ENCODE measurements at places on chromosomes 16 and 17.
A peak's percentile ranks its signal among the peaks of the same experiment; 100 is the strongest.

GRCh38 chr17:81687770-81688541 is 4.1 kb downstream of the HGS start:
- no peak for DNase-seq

DNA sequence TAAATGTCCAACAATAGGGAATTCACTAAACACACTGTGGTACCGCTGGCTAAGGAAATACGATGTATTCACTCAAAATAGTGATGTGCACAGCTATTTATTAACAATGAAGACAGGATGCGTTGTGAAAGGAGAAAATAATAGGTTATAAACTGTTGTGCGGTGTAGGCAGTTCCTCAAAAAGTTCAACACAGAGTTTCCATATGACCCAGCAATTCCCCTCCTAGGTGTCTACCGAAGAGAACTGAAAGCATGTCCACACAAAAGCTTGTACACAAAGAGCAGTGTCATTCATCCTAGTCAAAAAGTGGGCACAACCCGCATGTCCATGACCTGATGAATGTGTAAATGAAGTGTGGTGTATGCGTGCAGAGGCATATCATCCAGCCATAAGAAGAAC is 1.2 kb upstream of the CES1 start:
- DNase-seq: no peak

- no peak for DNase-seq
Measured at GRCh38 chr17:38536661-38537060, 69.1 kb downstream of the SRCIN1 start.

GRCh38 chr17:61495161-61495857 is 43.1 kb downstream of the TBX4 start:
- DNase-seq: no peak

- DNase-seq: no peak
Measured at GRCh38 chr16:89395150-89396142, 94.9 kb downstream of the ANKRD11 start.

DNA sequence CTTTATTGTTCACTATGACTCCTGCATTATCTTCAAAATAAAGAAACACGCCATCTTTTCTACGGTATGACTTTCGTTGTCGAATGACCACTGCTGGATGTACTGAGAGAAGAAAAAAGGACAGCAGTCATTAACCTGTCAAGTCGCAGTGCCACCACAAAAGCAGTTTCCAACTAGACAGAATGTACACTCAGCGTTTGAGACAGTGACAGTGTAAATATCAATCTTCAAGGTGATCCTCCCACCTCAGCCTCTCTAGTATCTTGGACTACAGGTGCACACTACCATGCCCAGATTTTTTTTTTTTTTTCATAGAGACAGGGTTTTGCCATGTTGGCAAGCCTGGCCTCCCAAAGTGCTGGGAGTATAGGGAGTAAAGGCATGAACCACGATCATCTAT is 3.1 kb downstream of the RPL23 start:
- no peak for DNase-seq

DNA sequence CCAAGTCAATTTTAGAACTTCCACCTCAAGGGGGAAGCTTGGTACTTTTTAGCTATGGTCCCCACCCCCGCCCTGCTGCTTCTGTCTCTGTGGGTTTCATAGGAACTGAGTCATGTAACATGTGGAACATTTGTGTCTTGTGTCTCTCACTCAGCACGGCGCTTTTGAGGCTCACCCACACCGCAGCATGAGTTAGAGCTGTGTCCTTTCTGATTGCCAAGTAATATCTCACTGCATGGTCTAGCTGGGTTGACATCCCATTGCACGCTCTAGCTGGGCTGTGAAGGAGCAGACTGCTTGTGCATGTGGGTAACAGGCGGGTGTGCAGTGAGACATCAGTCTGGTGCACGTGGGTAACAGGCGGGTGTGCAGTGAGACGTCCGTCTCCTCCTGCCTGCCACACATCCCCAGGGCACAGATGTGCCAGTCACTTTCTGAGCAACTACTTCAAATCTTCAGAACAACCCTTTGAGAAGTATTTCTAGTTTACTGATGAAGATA is 26.4 kb upstream of the SLC7A5 start:
- peak; percentile 48 for DNase-seq

DNA sequence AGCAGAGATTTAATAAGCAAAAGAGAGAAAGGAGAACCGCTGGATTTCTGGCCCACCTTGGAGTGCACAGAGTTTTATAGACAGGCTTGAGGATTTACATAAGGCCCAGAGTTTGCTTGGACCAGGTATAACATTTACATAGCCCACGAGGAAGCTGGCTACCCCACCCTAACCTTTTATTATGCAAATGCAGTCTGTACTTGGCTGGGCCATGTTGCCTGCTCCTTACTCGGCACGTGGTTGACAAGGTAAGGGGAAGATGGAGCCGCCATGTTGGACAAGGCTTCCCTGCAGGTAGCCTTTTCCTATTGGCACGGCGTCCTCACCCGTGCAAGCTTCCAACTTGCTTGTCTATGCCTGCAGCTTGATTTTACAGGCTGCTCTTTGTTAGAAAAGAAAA is 35.2 kb upstream of the HS3ST3A1 start:
- DNase-seq: no peak

DNA sequence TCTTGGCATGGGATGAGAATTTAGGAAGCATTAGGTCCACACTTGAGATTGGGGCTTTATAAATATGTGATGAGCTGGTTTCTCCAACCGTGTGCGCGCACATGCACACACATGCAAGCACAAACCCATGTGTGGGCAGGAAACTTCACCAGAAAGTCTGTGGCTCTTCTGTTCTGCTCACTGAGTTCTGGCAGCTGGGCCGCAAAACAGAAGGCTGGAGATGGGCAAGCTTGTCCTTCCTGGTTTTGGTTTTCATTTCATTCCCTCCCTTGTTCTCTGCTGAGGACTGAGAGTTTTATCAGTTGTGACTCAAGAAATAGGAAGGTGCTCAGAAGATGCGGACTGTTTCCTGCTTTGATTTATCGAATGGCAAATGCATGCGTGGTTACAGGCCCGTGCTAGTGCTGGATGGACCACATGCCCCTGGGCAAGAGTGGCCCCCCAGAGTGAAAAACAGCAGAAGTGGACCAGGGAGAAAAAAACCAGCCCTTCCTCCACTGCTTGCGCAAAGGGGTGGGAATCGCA is 14.1 kb downstream of the MAP3K14 start:
- no peak for DNase-seq

DNA sequence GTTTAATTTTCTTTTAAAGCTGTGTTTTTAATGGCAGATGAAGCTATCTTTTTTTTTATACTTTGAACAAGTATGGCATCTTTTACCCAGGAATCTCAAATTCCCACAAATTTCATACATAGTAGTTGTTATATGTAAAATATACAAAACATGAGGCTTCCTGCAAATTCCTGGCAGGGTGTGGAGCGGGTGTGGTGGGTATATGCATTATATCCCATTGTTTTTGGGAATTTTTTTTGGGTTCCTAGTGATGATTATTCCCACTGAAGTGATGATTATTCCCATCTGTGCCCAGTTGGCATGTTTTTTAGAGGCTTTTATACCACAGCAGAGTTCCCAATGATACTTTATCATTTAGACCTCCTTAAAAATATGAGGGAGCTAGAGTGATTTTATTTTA is 320.4 kb downstream of the ZFHX3 start:
- DNase-seq: no peak

- DNase-seq: no peak
Measured at GRCh38 chr16:976389-976931, 5.1 kb upstream of the SOX8 start.

DNA sequence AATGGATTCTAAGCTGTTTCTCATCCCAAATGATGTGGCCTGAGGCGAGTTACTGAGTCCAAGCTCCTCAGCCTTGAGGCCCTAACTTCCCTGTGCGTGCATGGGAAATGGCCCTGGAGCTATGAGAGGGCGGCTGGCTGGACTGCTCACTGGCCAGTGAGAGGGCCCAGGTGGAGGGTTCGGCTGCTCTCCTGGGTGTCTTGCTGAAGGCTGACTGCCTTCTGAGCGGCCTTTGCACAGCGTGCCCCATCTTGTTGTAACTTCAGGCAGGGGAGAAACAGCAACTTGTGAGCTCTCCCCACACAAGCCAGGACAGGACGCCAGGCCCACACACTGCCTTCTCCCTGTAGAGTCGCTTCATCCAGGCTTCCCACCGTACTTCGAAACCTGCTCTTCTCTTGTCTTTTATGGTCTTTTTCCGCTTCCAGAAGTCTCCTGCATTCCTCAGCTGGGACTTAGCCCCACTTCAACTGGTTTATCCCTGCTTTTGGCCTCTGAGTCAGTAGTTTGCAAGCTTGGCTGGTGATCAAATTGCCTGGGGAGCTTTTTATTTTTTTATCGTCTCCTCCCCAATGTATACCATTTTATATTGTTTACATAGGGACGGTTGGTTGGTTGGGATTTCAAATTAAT is 13.3 kb downstream of the CDH3 start:
- no peak for DNase-seq

DNA sequence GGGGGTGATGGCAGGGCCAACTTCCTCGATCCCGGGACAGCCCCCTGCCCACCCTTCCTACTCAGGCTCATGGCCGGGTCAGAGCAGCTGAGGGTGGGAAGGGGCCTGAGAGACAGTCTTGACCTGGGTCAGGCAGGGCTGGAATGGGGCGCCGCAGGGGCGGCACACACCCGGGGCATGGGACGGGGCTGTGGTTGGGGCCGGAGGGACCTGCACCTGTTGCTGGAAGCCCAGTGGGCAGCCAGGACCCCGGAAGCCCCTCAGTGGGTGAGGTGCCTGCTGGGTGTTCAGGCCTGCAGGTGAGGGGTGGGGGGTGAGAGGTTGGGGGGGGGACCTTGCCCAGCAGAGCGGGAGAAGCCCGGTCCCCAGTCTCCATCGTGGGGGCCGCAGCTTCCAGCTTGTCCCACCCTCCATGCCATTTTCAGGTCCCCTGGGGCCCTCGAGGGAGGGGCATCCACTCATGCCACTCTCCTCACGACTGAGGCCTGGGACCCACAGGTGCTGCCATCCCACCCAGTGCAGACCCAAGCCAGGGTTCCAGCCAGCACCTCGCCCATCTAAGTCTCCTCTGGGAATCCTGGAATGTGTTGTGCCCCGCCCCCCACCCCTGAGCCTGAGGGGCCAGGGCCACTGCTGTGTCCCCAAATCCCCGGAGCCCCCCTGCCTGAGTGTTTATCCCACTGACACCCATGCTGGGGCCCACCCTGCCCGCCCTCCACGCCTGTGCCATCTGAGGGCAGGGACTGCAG is 43.4 kb upstream of the ACSF3 start:
- no peak for DNase-seq

DNA sequence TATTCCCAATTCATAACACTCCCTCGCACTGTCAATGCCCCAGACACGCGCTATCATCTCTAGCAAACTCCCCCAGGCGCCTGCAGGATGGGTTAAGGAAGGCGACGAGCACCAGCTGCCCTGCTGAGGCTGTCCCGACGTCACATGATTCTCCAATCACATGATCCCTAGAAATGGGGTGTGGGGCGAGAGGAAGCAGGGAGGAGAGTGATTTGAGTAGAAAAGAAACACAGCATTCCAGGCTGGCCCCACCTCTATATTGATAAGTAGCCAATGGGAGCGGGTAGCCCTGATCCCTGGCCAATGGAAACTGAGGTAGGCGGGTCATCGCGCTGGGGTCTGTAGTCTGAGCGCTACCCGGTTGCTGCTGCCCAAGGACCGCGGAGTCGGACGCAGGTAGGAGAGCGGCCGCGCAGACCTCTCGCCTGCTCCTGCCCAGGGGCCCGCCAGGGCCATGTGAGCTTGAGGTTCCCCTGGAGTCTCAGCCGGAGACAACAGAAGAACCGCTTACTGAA is at the start of gene GRN:
Gene GRN (plus strand): TSS at position 364 of the 515 bp plus-strand sequence. CDS start 3,863 bp downstream, outside the sequence.
- DNase-seq: peak; percentile 74

DNA sequence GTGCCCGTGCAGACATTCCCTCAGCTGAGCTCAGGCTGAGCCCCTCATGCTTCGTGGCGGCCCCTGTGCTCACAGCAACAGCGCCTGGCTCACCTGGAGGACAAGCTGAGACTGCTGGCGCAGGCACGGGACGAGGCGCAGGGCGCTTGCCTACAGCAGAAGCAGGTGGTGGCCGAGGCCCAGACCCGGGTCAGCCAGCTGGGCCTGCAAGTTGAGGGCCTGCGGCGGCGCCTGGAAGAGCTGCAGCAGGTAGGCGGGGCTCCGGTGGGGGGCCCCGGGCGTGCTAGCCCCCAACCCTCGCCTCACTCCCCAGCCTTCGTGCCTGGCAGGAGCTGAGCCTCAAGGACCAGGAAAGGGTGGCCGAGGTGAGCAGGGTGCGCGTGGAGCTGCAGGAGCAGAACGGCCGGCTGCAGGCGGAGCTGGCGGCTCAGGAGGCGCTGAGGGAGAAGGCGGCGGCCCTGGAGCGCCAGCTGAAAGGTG is 1.4 kb upstream of the RAC3 start:
- no peak for DNase-seq

DNA sequence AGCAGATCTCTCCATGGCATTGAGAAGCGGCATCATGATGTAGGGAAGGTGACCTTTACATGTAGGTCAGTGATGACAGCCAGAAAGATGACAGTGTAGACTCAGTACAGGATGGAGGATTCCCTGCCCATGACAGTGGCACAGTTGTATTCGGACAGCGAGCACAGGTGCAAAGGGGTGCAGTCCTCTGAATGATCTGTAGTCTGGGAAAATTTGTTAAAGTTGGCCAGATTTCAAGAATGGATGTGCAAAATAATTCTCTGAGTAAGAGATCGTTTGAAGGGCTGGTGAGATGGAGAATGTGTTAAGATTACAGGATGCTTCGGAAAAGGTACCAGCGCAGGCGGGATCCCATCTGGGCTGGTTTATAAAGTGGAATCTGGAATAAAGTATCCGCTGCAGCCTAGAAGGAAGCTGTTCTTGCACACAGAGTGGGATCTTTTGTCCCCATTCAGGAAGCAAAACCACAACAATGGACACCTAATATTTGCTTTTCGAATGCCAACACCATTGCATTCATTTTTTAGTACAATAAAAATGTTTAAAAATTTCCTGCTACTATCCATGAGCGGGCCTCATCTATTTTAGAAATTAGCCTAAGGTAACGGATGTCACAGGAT is 101.2 kb downstream of the RPTOR start:
- DNase-seq: no peak

DNA sequence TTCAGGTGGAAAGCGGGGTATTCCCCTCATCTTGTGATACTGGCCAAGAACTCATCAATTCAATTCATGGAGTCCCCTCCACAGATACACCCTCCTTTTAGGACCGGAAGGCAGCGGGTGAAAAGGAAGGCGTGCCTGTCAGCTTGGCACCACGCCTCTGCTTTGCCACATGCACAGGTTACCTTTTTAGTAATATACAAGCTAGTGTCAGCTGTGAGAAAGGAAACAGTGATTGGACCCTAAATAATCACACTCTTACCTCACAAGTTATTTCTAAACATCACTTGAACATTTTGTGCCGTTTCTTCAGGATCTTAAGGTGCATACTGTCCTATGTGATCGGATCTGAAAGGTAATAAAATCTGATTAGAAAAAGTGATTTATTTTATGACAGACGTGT is 15.7 kb downstream of the ZDHHC7 start:
- no peak for DNase-seq

Data from KG1 (cell line).